ENCODE measurements at places on chromosomes 4 and X.

GRCh38 chrX:48958635-48959094, 1.3 kb upstream of the OTUD5 start:
- no peak for DNase-seq

DNA sequence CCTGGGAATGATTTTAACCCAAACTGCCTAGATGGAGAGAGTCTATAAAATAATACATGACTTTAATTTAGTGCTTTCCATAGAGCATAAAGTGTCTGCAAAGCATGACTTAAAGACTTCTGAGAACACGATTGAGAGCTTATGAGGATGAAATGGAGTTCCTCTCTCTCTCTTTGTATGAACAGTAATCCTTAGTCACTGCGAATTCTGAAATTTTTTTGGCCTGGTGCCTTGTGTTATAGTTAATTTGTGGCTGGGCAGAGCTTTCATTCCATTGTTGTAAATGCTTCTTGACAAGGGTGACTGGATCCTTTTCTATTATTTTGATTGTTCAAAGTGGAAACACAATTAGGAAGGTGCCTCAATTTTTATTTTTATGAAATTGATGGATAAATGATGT, 179.5 kb downstream of the CEP135 start:
- DNase-seq = no peak

DNA sequence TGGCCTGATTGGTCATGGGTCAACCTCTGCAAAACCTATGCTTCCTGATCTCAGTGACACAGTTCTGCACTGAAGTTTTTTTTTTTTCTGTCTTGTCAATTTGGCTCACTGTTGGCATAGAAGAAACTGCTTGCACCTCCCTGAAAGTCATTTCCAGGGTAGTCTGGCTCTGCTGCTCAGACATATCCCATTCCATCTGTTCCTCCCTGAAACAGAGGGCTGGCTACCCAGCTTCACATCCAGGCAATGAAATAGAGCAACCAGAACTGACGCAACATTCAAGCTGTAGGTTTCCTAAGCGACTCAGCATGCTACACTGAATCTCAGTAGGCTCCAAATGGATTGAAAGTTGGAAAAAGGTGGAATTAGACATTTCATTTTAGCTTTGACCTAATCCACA, 176.8 kb upstream of the MBNL3 start:
- no peak for DNase-seq

GRCh38 chr4:211033-211511, 86.8 kb downstream of the ZNF718 start:
- DNase-seq = no peak

- no peak for DNase-seq
These were observed 508.1 kb downstream of the TRAM1L1 start for GRCh38 chr4:116577321-116577720.

DNA sequence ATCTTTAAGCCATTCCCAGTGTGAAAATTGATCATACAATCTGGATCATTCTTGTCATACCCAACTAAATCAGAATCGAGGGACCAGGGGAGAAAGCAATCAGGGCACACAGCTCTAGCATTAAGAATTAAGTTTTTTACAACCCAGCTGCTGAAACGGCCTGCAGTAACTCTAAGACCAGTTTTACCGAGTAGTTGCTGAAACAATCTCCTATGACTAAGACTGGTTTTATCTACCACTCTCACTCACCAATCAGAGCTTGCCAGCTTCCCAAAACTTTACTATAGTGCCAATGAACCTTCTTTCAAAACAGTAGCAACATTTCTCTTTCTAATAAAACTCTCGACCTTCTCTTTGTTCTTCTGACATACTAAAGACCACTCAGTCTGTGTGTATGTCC, 2.8 kb upstream of the SAP30 start:
- no peak for DNase-seq

- DNase-seq = peak; percentile 3
These were observed 738 bp upstream of the TSPAN5 start for GRCh38 chr4:98659106-98659592.

DNA sequence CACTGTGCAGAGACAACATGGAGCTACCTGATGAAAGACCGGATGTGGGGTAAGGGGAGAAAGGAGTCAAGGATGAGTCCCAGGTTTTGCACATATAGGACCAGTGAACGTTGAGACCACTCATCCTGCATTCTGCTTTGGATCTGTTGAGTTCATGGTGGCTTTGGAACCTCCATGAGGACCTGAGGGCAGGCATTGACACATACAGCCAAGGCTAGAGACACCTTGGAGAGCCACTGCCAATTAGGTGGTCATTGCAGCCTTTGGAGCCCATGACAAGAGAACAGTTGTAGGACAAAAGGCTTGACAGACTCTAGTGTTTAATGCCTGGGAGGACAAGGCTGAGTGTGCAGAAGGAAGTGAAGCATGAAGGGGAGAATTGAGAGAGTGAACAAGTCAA, 87.9 kb downstream of the STK32B start:
- no peak for DNase-seq

DNA sequence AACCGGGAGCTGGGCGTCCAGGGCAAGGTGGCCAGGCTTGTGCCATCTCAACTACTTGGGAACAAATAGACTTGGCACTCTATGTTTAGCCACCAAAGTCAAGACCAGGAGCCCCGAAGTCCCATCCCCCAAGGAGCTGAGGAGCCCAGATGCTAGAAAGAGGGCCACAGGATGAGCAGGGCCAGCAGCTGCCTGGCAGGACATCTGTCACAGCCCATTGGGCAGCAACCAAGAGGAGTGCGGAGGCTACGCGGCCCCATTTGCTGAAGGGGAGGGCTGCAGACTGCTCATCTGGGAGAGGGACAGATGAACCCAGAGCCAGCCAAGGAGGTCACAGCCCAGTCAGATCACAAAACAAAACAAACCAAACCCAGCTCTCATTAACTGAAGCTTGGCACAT, 22.9 kb upstream of the SOWAHD start:
- no peak for DNase-seq

DNA sequence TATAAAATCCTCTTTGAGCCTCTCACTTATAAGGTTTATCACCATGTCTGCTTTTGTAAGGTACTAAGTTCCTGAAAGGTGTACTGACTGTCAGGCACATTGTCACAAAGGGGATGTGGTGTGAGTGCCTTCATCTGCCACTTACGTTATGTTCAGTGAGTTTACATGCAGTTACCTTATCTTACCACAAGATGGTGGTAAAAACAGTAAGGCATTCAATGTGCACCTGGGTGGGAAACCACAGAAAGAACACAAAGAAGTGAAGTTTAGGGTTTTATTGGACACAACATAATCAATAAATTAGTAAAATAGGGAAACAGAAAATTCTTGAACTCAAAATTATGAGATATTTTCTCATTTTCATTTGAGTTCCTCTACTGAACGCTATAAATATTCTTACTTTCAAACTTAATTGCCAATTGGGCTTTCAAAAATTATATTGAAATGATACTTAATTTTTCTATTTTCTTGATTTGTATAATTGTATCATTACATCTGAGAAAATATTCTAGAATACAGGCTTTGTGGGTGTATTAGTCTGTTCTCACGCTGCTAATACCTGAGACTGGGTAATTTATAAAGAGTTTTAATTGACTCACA, 650.8 kb downstream of the PCDH7 start:
- no peak for DNase-seq

DNA sequence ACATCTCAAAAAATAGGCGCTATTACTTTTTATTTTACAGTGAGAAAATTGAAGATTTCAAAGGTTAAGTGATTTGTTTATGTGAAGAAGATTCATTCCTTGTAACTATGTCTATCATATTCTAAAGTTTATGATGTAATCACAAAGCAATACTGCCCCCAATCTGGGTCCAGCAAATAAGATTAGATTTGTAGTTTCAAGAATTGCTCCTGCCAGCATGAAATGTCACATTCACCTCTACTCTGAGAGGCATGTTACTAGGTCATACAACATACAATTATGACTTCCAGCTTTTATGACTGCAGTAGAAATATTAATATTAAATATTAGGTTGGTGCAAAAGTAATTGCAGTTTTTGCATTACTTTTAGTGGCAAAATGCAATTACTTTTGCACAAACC, 976.2 kb downstream of the FSTL5 start:
- no peak for DNase-seq

- DNase-seq = no peak
These were observed 3.9 kb downstream of the PCDH10 start for GRCh38 chr4:133152831-133153481.

DNA sequence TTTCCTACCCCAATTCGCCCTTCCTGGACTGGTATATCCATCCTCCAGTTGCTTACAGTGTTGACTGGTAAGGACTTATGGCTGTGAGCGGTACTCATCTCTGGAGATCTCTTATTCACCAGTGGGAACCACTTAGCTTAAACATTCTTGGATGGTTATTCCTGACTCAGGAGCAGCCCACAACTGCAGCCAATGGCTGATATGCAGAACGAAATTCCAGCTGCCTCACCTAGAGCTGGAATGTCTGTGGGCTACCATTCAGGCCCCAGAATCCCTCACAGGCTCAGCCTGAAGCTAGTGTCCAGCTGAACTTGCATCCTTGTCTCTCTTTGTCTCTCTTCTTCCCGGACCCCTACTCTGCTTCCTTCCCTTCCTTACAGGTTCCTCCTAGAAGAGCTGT, 138.9 kb upstream of the SMIM31 start:
- DNase-seq = no peak

GRCh38 chrX:48918301-48918642, 552 bp downstream of the PIM2 start:
- no peak for DNase-seq

GRCh38 chr4:73728091-73728741, 12.2 kb upstream of the CXCL8 start:
- DNase-seq = no peak

GRCh38 chr4:156948738-156949137, 22.9 kb downstream of the PDGFC start:
- DNase-seq = no peak

GRCh38 chrX:150842198-150842685, 56.2 kb downstream of the CD99L2 start:
- no peak for DNase-seq

- no peak for DNase-seq
These were observed 68.3 kb downstream of the LARP7 start for GRCh38 chr4:112704991-112705845.

DNA sequence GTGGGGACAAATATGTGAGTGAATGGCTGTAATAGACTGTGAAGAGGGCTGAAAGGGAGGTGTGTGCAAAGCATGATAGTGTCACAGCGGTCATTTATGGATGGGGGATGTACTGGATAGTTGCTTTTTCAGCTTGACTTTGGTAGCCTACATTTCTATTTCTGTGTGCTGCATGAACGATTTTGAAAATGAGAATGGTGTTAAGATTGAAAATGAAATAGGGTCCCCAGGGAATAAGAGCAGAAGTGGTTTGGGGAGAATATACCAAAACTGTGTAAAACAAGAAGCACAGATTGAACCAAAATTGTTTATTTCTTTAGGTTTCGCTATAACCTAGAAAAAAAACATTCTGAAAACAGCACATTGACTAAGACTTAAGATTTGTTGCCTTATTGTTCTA, 58.8 kb upstream of the CLNK start:
- no peak for DNase-seq

Measured in activated gamma-delta T cell (primary cell).